ENCODE measurements at places on chromosomes 6 and 20.

- no peak for DNase-seq
Measured at GRCh38 chr20:44959638-44960102, 527 bp downstream of the TOMM34 start.

GRCh38 chr20:8228315-8228714, 96.2 kb downstream of the PLCB1 start:
- no peak for DNase-seq

- no peak for DNase-seq
Measured at GRCh38 chr6:129681913-129682205, 28.1 kb downstream of the ARHGAP18 start.

DNA sequence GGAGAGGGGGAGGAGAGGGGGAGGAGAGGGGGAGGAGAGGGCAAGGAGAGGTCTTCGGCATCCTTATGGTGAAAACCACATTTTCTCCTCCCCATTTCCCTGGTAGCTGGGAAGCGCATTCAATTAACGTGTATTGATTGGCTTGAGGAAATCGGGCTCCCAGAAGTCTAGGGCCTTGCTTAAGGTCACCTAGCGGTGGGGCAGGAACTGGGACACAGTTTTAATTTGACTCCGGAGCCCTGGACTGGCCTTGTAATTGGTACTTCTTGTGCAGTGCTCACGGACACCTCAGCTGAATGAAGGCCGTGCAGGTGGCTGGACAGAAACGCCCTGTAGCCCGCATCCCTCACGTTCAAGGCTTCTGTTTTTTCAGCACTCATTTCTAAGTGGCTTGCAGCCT, 42.8 kb downstream of the CTCFL start:
- DNase-seq: no peak

- DNase-seq: no peak
Measured at GRCh38 chr20:55216525-55217242, 741.3 kb downstream of the DOK5 start.

DNA sequence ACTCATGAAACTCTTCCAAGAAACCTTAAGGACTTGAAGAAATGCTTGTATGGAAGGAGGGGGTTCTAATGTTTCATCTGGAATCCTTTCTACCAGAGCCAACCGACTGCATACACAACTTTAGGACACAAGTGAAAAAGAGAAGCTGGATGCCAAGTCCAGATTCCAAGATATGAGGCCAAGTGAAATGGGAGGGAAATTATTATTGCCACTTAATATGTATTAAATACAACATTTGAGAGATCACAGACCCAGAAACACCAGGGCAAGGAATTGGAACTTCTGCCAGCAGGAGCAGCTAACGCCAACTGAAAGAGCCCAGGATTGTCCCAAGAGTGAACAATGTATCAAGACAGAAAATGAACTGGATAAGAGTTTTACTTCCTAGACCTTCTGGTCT, 144.2 kb downstream of the ARHGAP18 start:
- DNase-seq: no peak

DNA sequence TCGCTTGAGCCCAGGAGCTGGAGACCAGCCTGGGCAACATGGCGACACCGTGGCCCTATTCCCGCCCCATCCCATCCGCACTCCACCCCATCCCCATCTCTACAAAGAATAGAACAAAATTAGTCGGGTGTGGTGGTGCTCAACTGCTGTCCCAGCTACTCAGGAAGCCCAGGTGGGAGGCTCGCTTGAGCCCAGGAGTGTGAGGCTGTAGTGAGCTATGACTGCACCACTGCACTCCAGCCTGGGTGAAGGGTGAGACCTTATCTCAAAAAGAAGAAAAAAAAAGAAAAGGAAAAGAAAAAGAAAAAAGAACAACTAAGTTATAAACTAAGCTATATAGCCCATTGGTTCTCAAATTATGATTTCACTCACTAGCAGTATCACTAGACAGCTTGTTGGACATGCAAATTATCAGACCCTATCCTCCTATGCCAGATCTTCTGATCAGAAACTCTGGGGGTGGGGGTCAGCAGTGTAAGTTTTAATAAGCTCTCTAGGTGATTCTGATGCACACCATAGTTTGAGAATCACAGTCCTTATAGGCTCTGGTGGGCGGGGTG, 491 bp upstream of the ITCH start:
- DNase-seq: no peak

- DNase-seq: no peak
Measured at GRCh38 chr20:25020901-25021301, 28.4 kb upstream of the APMAP start.

GRCh38 chr20:20687319-20687718, 25.1 kb downstream of the RALGAPA2 start:
- DNase-seq: no peak

GRCh38 chr6:150846641-150847040, 18.9 kb upstream of the MTHFD1L start:
- DNase-seq: no peak

DNA sequence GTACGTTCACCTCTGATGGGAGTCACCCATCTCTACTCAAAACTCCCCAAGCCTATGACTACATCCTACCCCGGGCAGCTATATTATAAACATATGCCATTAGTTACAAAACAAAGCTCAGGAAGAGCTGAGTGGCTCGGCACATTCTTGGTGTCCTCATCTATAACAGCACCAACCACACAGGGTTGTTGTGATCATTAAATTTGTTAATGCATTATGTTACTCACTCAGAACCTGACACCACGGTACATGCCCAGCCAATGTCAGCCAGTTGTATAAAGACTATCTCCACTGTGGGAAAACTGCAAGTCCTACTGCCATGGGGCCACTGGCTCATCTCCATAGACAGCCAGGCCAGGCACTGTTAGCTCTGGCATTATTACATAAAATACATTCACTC, 7.7 kb downstream of the CDK5RAP1 start:
- DNase-seq: no peak

DNA sequence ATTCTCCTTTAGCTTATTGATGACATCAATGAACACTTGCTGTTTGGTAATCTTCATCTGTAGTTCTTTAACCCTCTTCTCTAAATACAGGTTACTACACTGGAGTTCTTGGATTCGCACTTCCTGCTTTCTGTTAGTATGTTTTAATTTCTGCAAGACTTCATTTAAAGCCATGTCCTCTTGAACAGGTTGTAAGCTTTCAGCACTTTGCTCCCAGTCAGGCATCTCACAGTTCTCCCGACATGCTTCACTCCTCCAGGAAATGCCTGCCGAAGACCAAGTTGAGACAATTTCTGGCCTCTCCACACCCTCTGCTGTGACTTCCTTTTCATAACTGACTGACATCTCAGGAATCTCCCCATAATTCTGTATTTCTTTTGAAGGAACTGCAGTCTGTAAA, 15.8 kb downstream of the CAGE1 start:
- no peak for DNase-seq

GRCh38 chr6:56730663-56731529, 88.2 kb upstream of the DST start:
- DNase-seq: no peak
